ENCODE measurements at places on chromosomes 2 and 18.
A peak's percentile ranks its signal among the peaks of the same experiment; 100 is the strongest.

GRCh38 chr18:9952633-9953416, 39.0 kb downstream of the VAPA start:
- DNase-seq, result no peak

DNA sequence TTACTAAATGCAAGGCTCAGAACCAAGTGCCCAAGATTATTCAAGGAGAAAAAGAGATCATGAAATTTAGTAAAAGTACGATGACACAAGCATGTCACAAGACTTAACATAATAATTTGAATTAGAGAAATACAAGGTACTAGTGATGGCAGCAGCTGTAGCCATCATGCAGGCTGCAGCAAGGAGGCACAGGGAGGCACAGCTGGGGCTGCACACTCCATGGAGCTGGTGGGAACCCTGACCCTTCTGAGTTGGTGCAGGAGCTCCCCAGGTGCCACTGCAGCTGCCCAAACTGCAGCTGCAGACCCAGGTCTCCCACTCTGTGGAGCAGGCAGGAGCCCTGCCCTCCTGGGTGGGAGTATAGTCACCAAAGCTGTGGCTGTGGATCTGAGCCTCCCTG, 46.0 kb downstream of the COL3A1 start:
- no peak for DNase-seq

GRCh38 chr2:25073025-25073424, 31.1 kb downstream of the EFR3B start:
- DNase-seq, result no peak

DNA sequence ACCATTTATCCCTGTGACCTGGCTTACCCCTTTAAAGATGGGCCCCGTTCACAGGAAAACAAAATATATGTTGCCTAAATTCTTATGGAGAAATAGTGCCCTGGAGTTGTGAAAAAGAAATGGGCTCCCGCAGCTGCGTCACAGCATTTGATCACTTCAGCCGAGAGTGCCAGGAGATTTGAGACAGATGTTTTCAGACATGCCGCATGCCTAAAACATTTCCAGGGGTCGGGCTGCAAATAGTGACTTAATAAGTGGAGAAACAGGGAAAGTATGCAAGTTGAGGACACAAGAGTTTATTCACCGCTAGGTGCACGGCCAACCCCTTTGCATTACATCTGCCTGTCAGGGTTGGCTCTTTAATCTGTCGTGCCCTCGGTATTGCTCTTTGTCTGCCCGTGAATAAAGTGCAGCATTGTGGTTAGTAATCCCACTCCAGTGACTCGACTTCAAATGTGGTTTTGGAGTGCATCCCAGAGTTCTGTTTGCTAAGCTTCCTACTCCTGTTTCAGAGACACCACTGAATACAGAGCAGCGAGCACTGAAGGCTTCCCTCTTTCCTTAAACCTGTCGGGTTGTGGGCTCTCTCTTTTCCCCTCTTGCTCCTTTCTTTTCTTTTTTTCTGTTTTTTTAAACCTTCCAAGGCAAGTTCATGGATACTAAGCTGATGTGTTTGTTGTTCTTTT, 187.5 kb downstream of the LTBP1 start:
- DNase-seq, result no peak

DNA sequence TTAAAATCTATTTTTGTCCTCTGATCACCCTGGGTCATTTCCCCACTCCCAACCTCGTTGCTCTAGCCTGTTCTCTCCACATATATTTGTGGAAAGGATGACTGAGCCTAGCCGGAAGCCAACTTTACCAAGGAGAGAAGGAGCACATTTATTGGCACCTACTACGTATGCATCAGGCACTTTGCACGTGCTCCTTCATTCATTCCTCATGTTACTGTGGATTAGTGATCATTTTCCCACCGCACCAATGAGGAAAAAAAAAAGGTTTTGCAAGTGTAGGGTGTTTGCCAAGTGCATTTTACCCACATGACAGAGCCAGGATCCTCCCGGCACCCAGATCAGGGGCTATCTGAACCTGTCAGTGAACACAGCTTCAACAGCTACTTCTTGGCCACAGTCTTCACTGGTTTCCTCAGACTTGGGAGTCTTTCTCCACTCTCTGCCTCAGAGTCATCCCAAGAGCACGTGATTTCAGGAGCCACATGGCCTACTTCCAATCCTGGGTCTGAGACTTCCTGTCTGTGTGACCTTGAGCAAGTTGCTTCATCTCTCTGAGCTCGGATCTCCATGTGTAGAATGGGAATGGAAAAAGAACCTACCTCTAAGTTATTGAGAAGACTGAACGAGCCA, 1.9 kb upstream of the C1QL2 start:
- no peak for DNase-seq

DNA sequence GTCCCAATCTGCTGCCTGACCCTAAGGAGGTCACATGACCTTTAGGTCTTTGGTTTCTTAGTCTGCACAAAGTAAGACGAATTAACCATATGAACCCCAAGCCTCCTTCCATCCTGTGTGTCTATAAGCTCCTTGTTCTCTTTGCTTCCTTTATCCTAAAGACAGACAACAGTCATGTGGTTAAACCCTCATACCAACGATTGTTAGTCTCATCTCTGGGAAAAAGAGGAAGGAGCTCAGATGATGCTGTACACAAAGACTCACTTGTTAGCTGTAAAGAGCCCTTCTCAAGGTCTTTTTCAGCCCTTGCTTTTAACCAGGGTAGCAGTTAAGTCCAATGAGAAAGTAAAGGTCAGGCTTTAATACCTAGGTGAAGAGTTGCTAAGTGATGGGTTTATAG, 443.7 kb downstream of the TNS1 start:
- DNase-seq, result no peak

GRCh38 chr18:57150081-57150480, 3.2 kb downstream of the BOD1L2 start:
- no peak for DNase-seq

DNA sequence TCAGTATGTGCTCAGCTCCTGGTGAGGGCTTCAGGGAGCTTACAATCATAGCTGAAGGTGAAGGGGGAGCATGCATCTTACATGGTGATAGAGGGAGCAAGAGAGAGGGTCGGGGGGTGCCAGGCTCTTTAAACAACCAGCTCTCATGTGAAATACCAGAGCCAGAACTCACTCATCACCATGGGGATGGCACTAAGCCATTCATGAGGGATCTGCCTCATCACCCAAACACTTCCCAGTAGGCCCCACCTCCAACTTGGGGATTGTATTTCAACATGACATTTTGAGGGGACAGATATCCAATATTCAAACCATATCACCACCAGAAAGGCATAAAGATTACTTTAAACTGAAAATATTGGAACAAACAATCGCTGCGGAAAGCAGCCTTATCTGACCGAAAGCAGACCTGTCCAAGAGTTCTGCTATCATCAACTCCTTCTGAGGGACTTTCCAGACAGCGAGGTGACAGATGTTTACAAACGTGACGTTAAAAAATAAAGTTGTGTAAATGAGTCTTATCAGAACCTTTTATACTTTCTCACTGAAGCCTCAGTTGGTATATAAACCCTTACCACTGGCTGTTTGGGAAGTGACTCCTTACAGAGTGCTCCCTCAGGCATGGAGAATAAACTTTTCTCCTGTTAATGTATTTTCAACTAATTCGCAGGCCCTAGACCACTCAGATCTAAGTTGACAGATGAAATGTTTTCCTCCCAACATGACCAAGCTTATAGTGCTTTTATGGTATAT, 35.5 kb upstream of the PTH2R start:
- no peak for DNase-seq

DNA sequence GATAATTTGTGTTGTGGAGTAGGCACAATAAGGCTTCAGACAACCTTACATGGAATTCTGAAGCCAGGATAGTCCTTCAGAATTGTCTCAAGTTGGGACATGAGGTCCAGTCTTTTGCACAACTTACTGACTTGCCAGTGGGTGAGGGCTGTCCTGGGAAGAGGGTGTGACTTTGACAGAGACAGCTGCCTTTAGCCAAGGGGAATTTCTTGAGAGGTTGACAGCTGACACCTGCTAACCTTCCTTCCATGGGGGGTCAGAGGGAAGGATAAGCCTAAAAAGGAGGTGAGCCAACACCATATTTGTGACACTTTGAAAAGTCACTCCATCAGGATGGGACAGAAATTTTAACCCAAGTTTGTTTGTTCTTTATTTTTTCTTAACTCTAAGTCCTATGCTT, 907.8 kb upstream of the CRIM1 start:
- no peak for DNase-seq

DNA sequence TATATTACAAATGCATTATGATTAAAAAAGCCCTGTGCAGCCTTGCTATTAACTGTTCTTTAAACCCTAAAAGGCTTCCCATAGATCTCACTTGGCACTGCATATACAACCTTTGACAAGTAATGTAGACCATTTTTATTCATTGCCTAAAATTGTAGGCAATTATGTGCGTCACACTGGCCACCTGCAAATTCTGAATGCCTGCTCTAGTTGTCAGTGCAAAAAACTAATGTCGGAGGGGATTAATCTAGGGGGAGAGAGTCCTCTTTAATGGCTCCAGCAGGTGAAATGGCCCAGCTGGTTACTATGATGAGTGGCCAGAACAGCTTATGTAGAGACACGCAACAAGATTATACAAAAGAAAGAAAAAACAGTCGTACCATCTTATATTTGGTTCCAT, 123.2 kb downstream of the OLA1 start:
- no peak for DNase-seq

GRCh38 chr18:56162311-56163265, 475.8 kb downstream of the TXNL1 start:
- DNase-seq, result no peak

DNA sequence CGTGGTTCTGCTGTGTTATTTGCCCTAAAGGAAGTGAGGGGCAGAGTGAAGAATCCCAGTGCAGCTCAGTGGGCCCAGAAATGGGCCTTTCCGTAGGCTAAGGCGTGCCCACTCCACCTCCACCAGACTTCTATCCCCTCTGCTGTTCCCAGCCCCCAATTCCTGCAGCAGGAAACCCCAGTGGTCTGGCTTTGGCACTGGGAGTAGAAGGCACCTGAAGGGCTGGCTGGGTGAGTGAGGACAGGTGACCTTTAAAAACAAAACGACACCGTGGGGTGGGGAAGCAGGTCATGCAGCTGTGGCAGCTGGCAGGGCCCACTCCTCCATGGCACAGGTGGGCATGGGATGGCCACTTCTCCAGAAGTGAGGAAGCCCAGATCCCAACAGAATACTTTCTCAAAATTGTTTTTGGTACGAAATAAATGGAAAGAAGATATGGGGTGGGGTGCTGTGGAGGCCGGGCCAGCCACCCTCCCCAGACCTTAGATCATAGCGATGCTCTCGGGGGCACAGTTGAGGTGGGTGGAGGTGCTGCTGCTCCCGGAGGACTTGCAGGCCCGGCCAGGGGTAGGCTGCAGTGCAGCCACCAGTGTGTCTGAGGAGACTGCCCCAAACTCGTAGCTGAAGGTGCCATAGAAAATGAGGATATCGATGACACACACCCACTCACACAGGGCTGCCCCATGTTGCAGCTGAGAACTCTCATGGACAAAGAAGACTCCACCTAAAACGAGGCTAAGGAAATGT, 3.2 kb downstream of the RNF181 start:
- no peak for DNase-seq

- no peak for DNase-seq
Measured at GRCh38 chr2:109475531-109476210, 138.1 kb downstream of the SEPTIN10 start.

DNA sequence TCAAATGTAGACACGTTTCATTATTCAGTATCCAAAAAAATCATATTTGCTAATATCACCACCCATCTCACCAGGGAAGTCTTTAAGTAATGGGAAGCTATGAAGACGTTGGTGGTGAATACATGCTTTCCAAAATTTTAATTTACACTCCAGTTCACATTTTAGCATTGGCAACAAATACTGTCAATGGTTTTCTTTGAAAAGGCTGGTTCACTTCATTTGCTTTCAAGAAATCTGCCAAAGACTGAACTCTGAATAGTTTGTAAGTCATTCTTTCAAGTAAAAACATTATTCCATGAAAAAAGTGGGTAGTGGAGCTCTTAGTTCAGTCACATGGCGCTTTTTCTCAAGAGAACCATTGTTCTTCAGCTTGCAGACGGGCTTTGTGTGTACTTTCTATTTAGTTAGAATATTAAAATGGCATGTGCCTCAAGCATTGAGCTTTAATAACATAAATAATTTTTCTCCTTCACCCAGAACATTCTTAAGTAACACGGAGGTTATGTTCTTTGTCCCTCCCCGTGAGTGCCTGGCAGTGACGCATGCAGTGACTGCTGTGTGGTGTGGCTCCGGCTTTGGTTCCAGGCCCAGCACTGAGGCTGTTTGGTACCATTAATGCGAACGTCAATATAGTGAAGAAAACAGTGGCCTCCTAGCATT, 300.0 kb upstream of the HDAC4 start:
- no peak for DNase-seq

GRCh38 chr2:166090346-166090745, 37.5 kb downstream of the SCN1A start:
- no peak for DNase-seq

GRCh38 chr18:52670896-52671295, 330.9 kb downstream of the DCC start:
- no peak for DNase-seq

DNA sequence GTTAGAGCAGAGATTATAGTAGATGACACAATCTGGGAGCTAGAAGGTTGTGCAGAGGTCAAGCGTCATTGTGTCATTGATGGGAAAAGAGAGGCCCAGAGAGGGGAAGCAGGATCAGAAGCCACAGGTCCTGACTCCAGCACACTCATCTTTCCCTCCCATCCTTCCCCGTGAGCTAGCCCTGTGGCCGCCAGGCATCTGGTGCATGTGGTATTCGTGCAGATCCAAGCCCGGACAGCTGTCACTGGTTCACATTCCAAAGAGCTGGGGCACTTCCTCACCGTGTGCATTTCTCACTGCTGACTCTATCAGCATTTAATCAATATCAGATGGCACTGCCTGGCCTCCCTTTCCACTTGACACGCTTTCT, 94.1 kb upstream of the THOC1 start:
- no peak for DNase-seq

- DNase-seq, result no peak
Measured at GRCh38 chr2:159968279-159968900, 94.0 kb downstream of the PLA2R1 start.

GRCh38 chr2:143802871-143803650, 673.8 kb downstream of the ARHGAP15 start:
- no peak for DNase-seq

- DNase-seq, result no peak
Measured at GRCh38 chr2:43288417-43289305, 62.3 kb upstream of the ZFP36L2 start.

DNA sequence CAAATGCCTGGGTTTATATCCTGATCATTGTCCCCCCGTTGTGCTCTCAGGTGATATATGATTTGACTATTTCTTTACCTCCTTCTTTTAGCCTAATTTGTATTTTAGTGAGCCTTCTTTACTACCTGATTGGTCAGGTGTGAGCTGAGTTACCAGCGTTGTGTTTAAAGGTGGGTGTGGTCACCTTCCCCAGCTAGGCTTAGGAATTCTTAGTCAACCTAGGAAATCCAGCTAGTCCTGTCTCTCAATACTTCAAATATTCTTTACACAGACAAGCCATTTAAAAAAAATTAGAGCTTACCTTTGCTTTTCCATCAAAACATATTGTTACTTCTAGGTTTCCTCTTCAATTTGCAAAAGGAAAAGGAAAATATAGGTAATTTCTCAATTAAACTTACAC, 30.2 kb downstream of the KYNU start:
- no peak for DNase-seq

- no peak for DNase-seq
Measured at GRCh38 chr2:182377467-182377866, 49.4 kb downstream of the PDE1A start.

- peak; percentile 9 for DNase-seq
Measured at GRCh38 chr2:105888625-105889024, 143.9 kb downstream of the NCK2 start.

GRCh38 chr2:165647409-165647808, 146.6 kb downstream of the GALNT3 start:
- no peak for DNase-seq

- DNase-seq, result no peak
Measured at GRCh38 chr2:236601316-236602202, 31.9 kb downstream of the ACKR3 start.

Measured in NK-92 treated with Interleukin-12 subunit alpha and Interleukin-12 subunit beta, amount 100 ng/mL, for 24 hours (cell line).